ENCODE measurements at places on chromosomes 7 and 10.

DNA sequence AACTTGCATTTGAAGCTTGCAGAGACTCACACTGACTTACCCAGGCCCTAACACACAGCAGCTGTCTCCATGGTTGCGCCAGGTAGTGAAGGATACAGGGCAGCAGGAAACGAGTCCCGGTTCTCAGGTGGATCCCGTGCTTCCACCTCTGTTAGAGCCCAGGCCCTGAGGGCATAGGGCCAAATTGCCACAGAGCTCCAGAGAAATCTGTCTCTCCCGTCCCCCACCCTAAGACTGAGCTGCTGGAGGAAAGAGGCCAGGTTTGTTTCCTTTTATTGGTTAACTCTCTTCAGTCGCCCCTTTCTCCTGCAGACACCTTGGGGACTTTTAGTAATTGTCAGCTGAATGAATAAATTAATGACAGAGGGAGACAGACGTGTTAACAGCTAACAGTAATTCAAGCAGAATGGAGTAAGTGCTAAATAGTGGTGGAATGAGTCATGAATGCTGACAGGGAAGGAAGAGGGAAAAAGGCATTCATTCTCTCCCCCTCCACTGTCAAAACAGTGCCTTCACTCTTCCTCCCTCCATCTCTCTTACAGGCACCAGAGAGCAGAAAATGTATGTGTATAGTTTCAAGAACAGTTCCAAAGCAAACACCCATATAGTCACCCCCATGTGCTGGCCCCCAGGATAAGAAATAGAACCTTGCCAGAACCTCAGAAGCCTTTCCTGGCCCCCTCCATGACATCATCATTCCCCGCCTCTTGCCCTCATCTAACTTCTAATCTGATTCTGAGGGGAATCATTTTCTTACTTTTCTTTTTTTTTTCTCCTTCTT is 16.8 kb upstream of the DLG5 start:
- DNase-seq: no peak

- no peak for DNase-seq
These were observed at the start of gene CCL26 for GRCh38 chr7:75772081-75773077. Gene CCL26 (minus strand): TSS chr7:75772211. CDS start chr7:75772176, 35 bp downstream.

- no peak for DNase-seq
These were observed 151.1 kb upstream of the MKI67 start for GRCh38 chr10:128277267-128277840.

GRCh38 chr10:1229116-1229515 is 172.9 kb downstream of the WDR37 start:
- DNase-seq: no peak

GRCh38 chr7:156493942-156494341 is 146.6 kb upstream of the RNF32 start:
- DNase-seq: no peak
